Ureter (tissue), 1 donor: ENCODE measurements at places on chromosomes 3 and 15. TPM values are rescaled to one million over a fixed set of nuclear protein-coding genes. Genes with fewer than 3 reads are reported as not detected.
A peak's percentile ranks its signal among the peaks of the same experiment; 100 is the strongest.

DNA sequence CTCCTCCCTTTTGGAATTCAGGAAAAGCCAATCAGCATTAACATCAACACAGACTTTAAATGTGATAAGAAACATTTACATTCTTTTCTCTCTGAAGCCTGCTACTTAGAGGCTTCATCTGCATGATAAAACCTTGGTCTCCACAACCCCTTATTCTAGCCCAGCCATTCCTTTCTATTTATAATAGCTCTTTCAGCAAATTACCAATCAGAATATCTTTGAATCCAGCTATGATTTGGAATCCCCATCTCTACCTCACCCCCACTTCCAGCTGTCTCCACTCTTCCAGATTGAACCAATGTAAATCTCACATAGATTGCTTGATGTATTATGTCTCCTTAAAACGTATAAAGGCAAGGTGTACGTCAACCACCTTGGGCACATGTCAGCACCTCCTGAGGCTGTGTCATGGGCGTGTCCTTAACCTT, 139.7 kb downstream of the TUSC7 start:
- no peak for DNase-seq

- no peak for DNase-seq
Measured at GRCh38 chr3:167738037-167738436, 2.5 kb downstream of the SERPINI1 start.

DNA sequence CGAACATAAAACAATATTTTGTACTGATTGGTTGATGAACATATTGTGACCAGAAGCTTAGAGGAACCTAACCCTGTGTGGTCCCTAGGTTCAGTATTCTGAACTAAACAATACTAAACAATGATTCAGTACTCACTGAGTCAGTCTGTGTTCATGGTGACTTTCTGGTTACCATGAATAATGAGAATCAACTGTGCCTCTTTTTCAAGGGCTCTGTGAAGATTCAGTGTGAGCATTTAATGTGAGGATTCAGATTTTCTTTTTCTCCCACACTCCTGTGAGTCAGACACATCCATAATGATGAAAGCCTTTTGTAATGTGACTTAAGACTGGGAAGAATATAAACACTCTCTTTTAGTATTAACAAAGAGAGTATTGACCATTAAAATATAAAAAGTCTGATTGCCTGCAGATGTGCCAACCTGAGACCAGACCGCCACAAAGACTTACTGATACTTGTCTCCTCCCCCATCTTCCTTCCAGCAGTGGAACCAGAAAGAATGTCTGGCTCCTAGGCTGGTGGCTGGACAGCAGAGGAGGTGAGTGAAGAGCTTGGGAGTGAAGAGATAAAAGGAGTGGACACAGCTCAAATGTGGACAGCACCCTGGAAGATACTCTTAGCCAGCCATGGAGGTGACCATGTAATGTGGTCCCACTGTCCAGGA, 17.6 kb upstream of the ACTL6A start:
- DNase-seq, result no peak

DNA sequence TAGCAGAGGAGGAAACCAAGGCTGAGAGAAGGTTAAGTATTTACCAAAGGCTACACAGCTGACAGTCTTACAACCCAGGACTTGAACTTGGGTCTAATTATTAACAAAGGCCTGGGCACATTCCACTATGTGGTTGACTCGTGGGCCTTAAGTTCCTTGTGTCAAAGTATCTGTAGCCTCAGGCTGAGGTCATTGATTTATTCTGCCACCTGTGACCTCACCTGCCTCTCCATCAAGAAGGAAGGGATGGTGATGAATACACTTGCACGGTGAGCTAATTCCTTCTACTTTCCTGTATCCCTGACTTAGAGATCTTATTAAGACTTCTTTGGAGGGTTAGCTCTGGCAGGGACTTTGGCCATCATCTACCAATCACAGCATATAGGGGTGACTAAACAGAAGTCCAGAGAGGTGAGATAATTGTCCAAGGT, 19.9 kb upstream of the LRRC58 start:
- DNase-seq, result no peak

- no peak for DNase-seq
Measured at GRCh38 chr3:64368257-64369020, 143.2 kb upstream of the PRICKLE2 start.

DNA sequence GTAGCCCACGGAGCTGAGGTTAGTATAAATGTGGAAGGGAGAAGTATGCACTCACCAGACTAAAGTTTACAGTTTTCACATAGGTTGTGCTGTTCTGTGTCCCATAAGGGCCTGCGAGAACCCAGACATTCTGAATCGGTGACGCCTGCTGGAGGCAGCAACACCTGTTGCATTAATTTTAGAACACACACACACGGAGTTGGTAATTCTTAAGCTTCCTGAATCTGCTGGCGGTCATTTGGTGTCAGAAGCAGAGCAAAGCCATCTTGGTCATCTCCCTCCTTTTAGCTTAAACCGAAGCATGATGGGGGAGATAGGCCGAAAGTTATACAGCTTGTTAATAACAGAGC, 41.1 kb upstream of the AP3B2 start:
- DNase-seq, result no peak

- no peak for DNase-seq
Measured at GRCh38 chr3:45655906-45656305, 33.3 kb upstream of the SACM1L start.

DNA sequence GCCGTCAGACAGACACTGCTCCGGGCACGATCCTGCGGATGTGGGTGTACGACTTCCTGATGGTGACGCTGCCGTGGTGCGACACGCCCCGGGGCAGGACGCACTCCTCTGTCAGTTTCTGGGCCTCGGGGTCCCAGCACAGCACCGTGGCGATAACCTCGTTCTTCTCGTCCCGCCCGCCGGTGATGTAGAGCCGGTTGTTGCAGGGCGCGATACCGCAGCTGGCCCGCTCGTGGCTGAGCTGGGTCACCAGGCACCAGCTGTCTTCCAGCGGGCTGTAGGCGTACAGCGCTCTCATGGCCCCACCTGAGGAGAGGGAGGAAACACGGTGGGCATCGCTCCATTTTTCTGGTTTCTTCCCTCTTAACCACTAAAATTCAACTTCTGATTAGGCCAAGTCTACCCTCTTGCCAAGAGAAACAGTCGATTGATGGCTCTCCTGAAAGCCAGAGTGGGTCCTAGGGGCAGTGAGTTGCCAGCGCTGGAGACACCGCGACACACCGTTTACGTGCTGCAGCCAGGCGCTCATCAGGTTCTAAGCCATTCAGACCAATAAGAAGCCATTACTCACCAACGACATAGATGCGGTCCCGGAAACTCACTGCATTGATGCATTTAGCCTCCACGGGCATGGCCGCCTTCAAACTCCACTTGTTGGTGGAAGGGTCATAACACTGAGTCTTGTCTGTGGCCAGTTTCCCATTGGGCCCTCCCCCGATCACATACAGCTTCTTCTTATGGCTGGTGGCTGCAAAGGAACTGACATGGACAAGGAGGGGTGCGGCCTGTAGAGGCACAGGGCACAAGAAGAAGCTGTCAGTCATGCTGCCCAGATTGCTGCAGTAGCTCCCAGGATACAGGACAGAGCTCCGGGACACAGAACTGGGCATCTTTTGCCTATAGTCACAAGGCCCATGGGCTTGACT, 63.3 kb downstream of the KLHL6 start:
- DNase-seq, result peak; percentile 37

DNA sequence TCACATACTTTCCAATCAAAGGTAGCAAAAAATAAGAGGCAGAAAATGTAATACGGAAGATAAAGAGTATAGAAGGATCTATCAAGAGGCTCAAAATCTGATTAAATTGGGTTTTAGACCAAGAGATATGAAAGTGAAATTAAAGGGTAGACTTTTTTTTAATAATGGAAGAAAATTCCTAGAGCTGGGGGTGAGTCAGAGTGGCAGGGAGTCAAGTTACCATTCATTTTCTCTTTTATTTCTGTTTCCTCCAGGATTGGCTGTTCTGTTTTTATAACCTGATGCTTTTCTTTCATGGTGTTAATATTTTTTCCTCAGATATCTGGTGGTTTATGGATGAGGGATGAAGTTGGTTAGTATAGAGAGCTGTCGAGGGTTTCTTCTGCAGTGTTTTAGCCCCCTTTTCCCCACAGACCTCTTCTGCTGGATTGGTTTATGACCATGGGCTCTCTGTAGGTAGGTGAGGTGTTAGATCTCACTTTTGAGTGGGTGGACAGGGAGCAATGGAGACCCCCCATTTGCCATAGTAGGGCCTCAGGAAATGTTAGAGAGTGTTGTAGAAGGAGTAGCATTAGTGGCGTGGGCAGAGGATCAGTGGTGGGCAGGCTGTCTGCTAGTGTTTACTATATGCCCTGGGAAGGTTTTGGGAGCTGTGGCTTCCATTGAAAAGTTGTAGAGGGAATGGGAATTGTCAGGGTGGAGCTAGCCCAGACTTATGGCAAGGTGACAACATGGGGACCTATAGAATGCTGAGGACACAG, 201.6 kb upstream of the GOLGA6L4 start:
- DNase-seq, result no peak

- peak; percentile 56 for DNase-seq
Measured at GRCh38 chr3:67018105-67018788, 20.1 kb downstream of the KBTBD8 start.

DNA sequence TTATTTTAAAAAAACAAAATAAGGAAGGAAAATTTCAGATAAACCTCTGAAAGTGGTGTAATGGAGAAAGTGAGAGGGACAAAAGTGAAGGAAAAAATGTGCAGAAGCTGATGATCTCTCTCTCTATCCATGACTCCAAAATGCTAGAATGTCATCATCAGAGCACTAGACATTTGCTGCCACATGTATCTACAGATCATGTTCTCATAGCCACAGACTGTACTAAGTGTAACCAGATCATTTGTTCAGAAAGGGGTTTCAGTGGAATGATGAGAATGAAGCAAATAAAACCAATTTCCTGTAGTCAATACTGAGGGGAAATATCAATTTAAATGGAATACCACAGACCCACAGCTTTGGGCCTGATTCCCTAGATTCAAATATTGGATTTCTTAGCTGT, 104.3 kb upstream of the CHMP2B start:
- no peak for DNase-seq

DNA sequence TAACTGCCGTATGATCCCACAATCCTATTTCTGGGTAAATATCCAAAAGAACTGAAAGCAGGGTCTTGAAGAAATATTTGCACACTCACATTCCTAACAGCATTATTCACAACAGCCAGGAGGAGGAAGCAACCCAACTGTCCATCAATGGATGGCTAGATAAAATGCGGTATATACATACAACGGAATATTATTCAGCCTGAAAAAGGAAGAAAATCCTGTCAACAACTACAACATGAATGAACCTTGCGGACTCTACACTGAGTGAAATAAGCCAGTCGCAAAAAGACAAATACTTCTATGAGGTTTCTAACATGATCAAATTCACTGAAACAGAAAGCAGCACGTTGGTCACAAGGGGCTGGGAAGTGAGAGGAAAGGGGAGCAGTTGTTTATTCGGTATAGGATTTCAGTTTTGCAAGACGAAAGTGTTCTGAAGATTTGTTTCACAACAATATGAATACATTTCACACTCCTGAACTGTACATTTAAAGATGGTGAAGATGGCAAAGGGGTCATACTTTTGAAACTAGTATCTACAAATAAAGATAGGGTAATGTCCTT, 6.2 kb downstream of the DLG1 start:
- DNase-seq, result no peak

- DNase-seq, result no peak
Measured at GRCh38 chr15:40915116-40915661, 14.0 kb upstream of the DLL4 start.

- no peak for DNase-seq
Measured at GRCh38 chr15:92391640-92392039, 2.0 kb upstream of the ST8SIA2 start.

DNA sequence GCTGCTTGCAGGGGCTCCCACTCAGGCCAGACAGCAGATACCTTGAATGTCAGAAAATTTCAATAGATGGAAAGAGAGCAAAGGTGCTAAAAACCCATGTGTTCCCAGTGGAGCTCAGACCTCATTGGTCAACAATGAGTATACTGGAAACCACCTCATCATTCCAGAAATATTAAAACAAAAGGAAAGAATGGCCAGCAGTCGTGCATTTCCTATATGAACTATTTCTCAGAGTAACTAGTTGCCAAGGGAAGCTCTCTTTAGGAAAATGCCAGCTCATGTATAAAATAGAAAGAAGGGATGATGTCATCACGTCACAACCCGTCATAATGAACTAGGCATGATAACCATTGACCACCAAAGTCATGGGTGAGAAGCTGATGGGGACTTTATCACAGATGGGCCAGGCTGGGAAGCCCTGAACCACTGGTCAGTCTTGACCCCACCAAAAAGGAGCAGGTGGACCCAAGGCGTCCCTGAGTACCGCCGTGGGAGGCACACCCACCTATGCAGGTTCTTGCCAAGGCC, 17.5 kb downstream of the DNAJB8 start:
- DNase-seq, result no peak

- no peak for DNase-seq
Measured at GRCh38 chr3:47907784-47908183, 104.8 kb downstream of the DHX30 start.

DNA sequence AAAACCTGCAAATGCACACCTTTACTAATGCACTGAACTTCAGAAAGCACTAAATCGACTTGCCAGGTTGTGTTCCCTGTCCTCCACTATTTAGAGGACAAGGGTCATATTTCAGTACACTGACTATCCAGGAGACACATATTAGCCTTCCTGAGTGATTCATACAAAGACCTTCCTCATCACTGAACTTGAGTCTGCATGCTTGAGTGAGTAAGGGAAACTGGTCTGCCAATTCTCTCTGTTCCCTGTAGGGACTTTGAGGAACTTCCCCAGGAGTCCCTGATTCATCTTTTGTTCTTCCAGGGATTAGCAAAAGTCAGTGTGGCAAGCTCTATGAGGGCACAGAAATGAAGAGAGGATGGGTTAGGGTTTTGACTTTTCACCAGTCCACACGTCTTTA, 565.9 kb downstream of the PDCD6IP start:
- DNase-seq, result no peak

- DNase-seq, result peak; percentile 56
Measured at GRCh38 chr3:108477511-108478147, 32.8 kb downstream of the MYH15 start.

DNA sequence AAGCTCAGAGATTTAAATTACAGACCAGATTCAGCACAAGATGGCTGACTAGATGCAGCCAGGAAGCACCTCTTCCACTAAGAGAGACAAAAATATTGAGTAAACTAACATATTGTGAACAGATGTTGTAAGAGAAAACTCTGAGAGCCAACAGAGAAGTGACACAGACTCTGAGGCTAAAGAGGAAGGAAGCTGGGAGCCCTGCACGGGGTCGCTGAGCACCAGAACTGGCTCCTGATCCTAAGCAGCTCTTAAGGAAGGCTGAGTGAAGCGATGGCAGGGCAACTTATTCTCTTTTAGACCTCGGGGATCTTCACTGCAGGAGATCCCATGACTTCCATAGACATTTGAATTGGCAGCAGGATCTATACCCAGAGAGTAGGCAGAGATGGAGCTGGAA, 578.0 kb upstream of the GRM7 start:
- DNase-seq, result no peak

The MKRN2 gene
- 24.5 TPM for total RNA-seq

The MITF gene
- total RNA-seq, result 28.0 TPM

The GOLGA6D gene
- total RNA-seq, result not detected

The DNAH12 gene
- 0.70 TPM for total RNA-seq

The CFAP100 gene
- not detected for total RNA-seq

The LRCH3 gene
- 82.9 TPM for total RNA-seq

The LRRIQ4 gene
- not detected for total RNA-seq
